CD4-positive, alpha-beta T cell treated with Interleukin-10 for 1 hour (primary cell): ENCODE measurements at places on chromosomes 6 and 20.

GRCh38 chr6:157272866-157273755 is 50.2 kb downstream of the TMEM242 start:
- DNase-seq: peak; percentile 55

DNA sequence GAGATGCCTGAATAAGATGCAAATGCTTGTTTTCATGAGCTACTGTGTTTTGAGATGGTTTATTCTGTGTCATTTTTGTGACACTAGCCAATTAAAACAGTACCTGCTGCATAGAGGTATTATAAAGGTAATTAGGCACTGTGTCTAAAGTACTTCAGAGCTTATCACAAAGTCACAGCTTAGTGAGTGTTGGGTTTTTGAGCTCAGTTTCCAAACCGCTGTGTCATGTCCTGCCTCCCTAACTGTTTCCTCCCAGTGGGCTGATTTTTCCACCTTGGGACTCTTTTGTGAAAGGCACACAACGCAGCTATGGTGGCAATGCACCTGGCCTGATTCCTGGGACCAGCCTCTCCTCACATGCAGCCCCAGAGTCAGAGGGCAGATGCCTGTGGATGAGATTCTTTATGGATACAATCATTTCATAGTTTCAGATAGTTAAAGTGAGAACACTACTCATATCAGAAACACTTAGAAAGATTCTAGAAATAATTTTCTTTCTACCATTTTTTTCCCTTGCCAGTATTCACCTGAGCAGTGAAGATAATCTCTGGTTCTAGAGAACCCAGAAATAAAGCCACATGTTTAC is 41.3 kb upstream of the TAGAP start:
- no peak for DNase-seq

GRCh38 chr6:163459536-163459935 is 45.0 kb downstream of the QKI start:
- peak; percentile 26 for DNase-seq

DNA sequence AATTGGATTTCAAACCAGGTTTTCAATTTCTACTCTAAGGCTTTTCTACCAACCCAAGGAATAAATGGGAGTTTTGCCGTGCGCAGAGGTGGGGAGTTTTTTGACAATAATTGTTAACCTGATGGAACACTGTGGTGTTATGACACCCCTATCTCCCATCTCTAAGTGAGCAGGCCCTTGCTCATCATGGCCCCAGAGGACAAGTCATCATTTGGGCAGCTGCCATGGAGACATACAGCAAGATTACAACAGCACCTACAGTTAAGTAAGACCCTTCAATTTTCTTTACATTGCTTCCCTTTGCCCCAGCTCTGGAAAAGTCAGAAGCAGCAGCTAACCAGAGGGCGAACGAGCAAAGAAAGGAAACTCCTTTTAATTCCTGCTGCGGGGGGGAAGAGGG is 54.3 kb downstream of the ADGRF5 start:
- DNase-seq: no peak

DNA sequence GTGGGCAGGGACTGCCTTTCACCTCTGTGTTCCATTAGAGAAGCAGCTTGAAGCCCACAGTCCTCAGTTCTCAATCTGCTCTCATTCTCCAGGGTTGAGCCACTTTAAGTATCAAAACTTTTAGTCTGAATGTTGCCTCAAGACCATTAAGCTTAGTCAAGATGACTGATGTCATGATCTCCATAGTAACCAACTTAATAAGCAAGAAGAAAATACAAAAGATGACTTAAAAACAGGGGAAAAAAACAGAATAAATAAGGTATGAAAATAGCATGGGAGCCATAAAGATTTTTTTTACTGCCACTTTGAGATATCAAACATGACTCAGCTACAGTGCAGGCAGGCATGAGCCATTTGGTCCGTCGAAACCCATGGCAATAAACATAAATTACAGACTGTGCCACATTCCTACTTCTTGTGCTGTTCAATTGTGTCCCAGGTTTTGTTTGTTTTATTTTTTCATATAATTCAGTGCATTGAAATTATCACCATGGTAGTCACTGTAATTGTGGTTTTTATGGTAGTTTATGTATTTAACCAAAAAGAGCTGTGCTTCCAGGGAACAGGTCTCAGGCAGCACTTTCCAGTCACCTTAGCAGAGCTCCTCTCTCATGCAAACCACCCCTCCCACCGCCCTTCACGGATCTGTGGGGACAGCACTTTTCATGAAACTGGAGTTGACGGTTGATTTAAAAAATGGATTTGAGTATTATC is 156.5 kb upstream of the INSM1 start:
- no peak for DNase-seq

DNA sequence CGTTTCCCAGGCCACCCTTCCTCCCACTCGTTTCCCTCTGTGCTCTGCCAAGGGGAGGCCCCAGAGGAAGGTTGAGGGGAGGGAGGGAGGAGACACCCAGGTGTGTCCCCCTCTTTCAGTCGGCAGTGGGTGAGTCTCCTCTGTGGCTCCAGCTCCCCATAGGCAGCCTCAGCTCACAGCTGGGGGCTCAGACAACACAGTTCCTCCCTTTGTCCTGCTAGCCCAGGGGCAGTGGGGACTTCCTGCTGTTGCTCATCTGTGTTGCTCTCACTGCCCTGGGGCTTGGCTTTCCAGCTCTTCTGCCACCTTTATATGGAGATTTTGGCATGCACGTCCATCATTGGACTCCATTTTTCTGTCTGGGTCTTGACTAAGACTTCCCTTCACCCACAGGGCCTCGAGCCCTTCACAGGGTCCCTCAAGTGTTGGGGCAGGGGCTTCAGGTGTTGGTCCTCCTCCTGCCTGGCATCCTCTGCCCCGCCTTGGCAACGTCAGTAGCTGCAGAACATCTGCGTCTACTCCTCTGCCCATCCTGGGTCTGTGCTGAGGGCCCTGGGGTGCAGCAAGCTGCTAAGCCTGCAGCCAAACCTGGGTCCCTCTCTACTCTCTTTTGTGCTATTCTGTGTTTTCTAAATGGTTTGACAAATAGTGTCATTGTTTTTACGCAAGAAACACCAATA is 190.6 kb upstream of the PMEPA1 start:
- DNase-seq: no peak

- no peak for DNase-seq
Measured at GRCh38 chr6:165556116-165556843, 106.8 kb downstream of the PDE10A start.

DNA sequence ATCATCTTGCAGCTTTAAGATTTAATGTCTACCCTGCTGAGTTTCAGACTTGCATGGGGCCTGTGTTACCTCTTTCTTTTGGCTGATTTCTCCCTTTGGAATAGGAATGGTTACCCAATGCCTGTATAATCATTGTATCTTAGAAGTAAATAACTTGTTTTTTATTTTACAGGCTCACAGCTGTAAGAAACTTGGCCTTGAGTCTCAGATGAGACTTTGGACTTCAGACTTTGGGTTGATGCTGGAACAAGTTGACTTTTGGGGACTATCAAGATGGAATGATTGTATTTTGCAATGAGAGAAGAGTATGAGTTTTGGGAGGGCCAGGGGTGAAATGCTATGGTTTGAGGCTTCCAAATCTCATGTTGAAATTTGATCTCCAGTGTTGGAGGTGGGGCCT is 34.9 kb upstream of the CAP2 start:
- DNase-seq: no peak

- peak; percentile 88 for DNase-seq
Measured at GRCh38 chr20:53578492-53579222, 15.0 kb downstream of the ZNF217 start.

DNA sequence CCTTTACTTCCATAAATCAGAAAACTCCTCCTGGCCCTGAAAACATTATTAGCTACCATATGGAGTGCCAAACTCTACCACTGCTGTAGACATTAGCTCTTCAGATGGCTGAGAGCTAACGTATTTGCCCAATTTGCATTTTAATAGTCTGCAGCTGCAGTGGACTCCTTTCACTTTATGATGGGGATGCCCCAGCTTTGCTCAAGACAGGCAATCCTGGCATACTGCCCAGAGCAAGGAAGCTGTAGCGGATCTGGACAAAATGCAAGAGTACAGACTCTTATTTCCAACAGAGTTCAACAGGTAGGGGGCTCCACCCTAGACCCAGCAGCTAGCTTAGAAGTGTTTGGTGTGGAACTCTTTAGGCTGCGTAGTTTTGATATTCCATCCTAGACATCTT is 246.7 kb downstream of the FOXC1 start:
- DNase-seq: no peak
